H7 (cell line): ENCODE measurements at places on chromosomes 7 and 10. TPM values are rescaled to one million over a fixed set of nuclear protein-coding genes. Genes with fewer than 3 reads are reported as not detected.

VSTM4 gene
- total RNA-seq: 0.31 and 0.44 TPM in 2 replicates

KCNIP2 gene
- 2.3 and 5.9 TPM in 2 replicates for total RNA-seq

OR9A2 gene
- total RNA-seq: not detected in 2 replicates

GRCh38 chr7:134714470-134715205 lies 64.8 kb upstream of the CALD1 start:
- no peak for DNase-seq

GRCh38 chr7:36792421-36792820 lies 68.1 kb upstream of the AOAH start:
- DNase-seq: no peak

GRCh38 chr7:115113776-115114175 lies 191.9 kb downstream of the MDFIC start:
- no peak for DNase-seq

- no peak for DNase-seq
Measured at GRCh38 chr10:92142512-92142911, 148.4 kb downstream of the CPEB3 start.

- DNase-seq: peak; percentile 13
Measured at GRCh38 chr7:94912085-94912484, 4.7 kb downstream of the PPP1R9A start.

GRCh38 chr10:11161910-11162309 lies 144.2 kb downstream of the CELF2 start:
- no peak for DNase-seq
